Muscle of leg (tissue), 16 donors: ENCODE measurements at places on chromosomes 3 and 15. TPM values are rescaled to one million over a fixed set of nuclear protein-coding genes. Genes with fewer than 3 reads are reported as not detected.

ANKDD1A gene
- 3.5 TPM for total RNA-seq

KBTBD13 gene
- 1.6 TPM for total RNA-seq

DUOXA1 gene
- 0.18 TPM for total RNA-seq

ENTPD3 gene
- total RNA-seq: 0.44 TPM

TRH gene
- 0.13 TPM for total RNA-seq

GASK1A gene
- 14.6 TPM for total RNA-seq

CPLX3 gene
- not detected for total RNA-seq

GRCh38 chr3:158830391-158830790 lies 28.5 kb downstream of the MFSD1 start:
- no peak overlapping the region for H3K27ac ChIP-seq
- H3K36me3 ChIP-seq: no peaks in the 10 kb centered on the region
- no peak for DNase-seq

GRCh38 chr3:8458238-8458661 lies 43.4 kb upstream of the LMCD1 start:
- H3K4me3 ChIP-seq: no peak overlapping the region
- DNase-seq: peak; percentile 14
- H3K36me3 ChIP-seq: no peaks in the 10 kb centered on the region
- H3K27me3 ChIP-seq: no peaks in the 10 kb centered on the region

- no peaks in the 10 kb centered on the region for H3K36me3 ChIP-seq
- H3K27ac ChIP-seq: no peak overlapping the region
- no peak overlapping the region for H3K4me3 ChIP-seq
Observed at GRCh38 chr3:194468086-194468485, 18.7 kb downstream of the ATP13A3 start.

GRCh38 chr3:9156604-9157003 lies 92.8 kb downstream of the SRGAP3 start:
- H3K27ac ChIP-seq: no peak overlapping the region
- H3K36me3 ChIP-seq: peaks cover under 1% of the 10 kb centered on the region
- no peak overlapping the region for H3K4me3 ChIP-seq
- no peak for DNase-seq
- H3K4me1 ChIP-seq: peaks cover 19% of the 10 kb centered on the region
- H3K27me3 ChIP-seq: no peaks in the 10 kb centered on the region

- H3K27me3 ChIP-seq: no peaks in the 10 kb centered on the region
- H3K4me1 ChIP-seq: no peaks in the 10 kb centered on the region
- no peak for DNase-seq
- H3K4me3 ChIP-seq: no peak overlapping the region
Observed at GRCh38 chr15:95699578-95699977, 630.9 kb upstream of the NR2F2 start.

DNA sequence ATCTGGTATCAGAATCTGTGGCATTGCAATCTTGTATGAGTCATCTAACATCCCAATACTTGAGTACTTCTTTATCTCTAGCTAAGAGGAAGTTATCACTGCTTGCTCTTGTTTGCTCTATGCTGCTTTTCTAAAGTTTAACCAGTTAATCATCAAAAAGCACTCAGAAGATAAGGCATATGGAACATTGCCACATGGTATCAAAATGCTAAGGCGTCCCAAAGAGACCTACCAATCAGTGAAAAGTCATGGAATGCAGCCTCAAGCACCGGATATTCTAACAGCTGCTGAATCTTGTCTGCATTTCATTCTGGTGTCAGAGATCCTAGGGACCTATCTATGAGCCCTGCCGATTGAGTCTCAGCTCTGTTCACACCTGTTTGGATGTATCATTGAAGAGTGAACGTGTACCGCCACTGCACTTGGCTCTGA lies 192.8 kb downstream of the ARPP21 start:
- H3K27ac ChIP-seq: no peak overlapping the region
- DNase-seq: peak; percentile 45
- no peaks in the 10 kb centered on the region for H3K27me3 ChIP-seq
- H3K4me1 ChIP-seq: no peaks in the 10 kb centered on the region
- no peak overlapping the region for H3K4me3 ChIP-seq

DNA sequence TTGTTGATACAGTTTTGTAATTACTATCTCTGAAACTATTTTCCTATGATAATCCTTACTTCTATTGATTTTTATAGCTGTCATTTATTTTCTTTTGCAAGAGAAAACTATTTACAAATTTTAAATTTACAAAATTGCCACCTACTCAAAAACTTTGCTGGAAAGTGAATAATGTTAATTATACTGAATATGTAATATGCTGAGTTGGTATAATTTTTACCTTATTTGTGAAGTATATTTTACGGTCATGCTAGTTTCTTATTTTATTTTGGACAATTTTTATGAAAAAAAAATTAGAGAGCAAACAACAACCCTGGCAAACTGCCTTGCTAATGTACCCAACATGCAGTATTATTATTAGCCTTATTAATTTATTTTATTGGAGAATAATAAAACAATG lies 2.9 kb downstream of the KCNH8 start:
- H3K36me3 ChIP-seq: no peaks in the 10 kb centered on the region
- H3K4me1 ChIP-seq: peaks cover 9% of the 10 kb centered on the region
- peaks cover 16% of the 10 kb centered on the region for H3K27me3 ChIP-seq

DNA sequence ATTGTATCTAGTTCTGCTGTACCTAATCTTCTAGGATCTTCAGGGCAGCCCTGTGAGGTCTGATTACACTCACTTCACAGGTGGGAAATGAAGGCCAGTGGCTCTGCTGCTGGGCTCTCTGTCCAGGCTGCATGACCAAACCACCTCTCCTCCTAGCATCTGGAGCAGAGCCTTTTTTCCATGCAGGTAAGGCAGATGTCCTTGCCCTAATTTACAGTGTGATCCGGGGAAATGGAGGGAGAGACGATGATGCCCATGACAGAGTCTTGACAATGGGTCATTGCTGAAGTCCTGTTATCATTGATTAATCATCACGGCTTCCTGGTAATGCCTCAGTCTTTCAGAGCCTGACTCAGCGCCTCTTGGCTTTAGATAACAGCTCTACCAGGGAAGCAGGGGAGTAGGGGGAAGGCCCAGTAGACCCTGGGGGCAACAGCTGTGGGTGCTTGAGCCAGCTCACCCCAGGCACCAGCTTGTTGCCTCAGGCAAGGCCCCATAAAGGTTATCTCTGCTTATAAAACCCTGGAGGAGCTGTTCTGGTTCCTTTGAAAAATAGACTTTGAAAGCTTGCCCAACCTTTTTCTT lies 153.4 kb downstream of the GABRG3 start:
- DNase-seq: no peak
- H3K27me3 ChIP-seq: no peaks in the 10 kb centered on the region
- no peaks in the 10 kb centered on the region for H3K4me1 ChIP-seq
- H3K4me3 ChIP-seq: no peak overlapping the region

- H3K4me1 ChIP-seq: no peaks in the 10 kb centered on the region
- H3K27ac ChIP-seq: no peak overlapping the region
- DNase-seq: no peak
- no peak overlapping the region for H3K4me3 ChIP-seq
- H3K36me3 ChIP-seq: peaks cover 30% of the 10 kb centered on the region
- H3K27me3 ChIP-seq: no peaks in the 10 kb centered on the region
Observed at GRCh38 chr3:37255990-37256308, 81.6 kb upstream of the LRRFIP2 start.

DNA sequence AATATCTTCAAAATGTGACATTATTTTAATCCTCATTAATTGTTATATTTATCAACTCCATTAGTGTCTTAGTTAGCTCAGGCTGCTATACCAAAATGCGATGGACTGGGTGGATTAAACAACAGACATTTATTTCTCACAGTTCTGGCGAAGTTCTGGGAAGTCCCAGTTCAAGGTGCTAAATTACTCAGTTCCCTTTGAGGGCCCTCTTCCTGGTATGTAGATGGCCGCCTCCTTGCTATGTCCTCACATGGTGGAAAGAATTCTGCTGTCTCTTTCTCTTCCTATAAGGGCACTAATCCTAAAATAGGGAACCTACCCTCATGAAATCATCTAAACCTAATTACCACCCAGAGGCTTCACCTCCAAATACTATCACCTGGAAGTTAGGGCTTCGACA lies 38.8 kb upstream of the DUT start:
- no peaks in the 10 kb centered on the region for H3K36me3 ChIP-seq
- no peak overlapping the region for H3K27ac ChIP-seq
- H3K4me3 ChIP-seq: no peak overlapping the region
- H3K4me1 ChIP-seq: no peaks in the 10 kb centered on the region

DNA sequence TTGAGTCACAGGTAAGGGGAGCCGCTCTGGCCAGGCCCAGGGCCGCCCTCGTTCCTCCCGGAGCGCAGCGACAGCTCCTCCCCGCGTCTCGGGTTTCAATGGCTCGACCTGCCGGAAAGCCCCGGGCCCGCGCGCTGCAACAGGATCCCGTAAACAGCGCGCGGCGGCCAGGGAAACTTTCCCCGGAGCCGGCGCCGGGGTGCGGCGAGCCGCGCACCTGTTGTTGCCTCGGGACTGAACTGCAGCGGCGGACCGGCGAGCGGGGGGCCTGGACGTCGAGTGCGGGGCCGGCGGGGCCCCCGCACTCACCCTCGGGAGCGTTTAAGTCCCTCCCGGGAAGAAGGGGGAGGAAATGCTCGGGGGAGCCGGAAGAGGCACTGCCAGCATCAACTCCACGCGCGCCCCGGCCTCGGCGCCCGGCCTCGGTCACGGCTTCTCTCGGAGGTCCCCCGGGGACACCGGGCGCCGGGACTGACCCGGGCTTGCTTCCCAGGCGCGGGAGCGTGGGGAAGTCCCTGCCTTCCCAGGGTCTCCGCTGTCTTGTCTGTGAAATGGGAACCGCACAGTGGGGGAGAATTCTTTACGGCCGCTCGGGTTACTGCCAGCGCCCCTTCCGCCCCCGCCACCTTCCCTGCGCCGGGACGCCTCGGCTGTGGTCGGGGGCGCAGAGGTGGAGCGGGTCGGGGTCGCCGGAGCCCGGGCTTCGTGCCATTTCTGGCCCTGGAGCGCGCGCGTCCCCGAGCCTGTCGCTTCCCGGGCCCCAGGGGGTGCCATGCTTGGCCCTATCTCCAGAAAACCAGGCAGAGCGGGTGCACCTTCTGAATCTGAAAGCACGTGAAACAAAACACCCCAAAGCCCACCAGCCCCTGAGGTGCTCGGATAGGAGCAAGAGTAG lies 7.5 kb upstream of the PGPEP1L start:
- peaks cover 4% of the 10 kb centered on the region for H3K27me3 ChIP-seq
- H3K4me3 ChIP-seq: peak overlapping the region; percentile 49
- peaks cover 41% of the 10 kb centered on the region for H3K4me1 ChIP-seq

DNA sequence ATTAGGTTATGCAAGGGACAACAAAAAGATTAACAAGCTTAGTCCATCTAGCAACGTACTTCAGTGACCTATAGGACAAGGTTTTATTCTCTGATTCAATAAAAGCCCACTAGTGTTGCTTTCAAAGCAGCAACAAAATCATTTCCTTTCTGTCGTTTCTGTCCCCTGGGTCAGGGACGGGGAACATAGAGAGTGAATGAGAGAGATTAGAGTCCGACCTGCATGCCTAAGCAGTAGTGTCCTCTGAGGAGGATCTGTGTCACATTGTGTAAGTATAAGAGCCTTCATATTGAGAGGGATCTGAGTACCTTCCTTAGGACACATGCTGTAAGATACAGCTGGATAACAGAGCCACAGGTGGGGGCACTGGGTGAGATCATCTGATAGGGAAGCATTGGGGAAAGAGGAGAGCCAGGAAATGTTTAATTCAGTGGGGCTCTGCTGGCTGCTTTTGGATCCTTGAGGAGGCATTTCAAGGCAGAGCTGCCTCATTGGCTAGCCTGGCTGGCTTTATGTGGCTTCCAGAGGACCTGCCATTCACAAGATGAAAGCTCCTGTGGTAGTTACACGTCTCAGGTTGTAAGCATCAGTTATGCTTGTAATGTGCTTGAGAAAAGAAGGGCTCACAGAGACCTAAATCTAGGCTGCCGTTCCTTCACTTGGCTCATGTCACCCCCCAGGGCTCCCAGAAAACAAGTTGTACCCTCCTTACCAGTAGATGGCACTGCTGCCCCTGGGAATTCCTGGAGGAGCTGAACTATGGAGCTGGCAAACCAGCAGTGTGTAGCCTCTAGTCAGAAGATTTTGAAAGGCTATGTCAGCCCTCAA lies 2.7 kb downstream of the TMEM108 start:
- H3K36me3 ChIP-seq: no peaks in the 10 kb centered on the region
- H3K27me3 ChIP-seq: peaks cover 23% of the 10 kb centered on the region
- H3K4me1 ChIP-seq: peaks cover 17% of the 10 kb centered on the region
- peak; percentile 89 for DNase-seq

DNA sequence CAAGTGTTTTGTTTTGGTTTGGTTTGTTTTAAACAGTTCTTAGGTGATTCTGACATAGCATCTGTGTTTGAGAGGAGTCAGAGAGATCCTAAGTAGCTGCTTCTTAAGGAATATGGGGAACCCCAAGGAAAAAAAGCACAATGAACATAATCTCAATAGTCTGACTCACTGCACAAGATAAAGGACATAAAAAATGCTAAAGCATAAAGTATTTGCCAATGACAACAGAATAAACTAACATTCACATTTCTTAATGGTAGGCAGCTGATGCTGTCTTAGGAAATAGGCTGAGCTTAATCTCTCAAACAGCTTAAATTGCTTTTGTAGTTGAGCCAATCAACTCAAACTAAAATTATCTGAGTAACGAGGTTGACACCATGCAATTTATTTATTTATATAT lies 2.9 kb downstream of the NCEH1 start:
- H3K27ac ChIP-seq: no peak overlapping the region
- no peak for DNase-seq
- H3K4me1 ChIP-seq: peaks cover 8% of the 10 kb centered on the region
- no peak overlapping the region for H3K4me3 ChIP-seq
- H3K27me3 ChIP-seq: no peaks in the 10 kb centered on the region

DNA sequence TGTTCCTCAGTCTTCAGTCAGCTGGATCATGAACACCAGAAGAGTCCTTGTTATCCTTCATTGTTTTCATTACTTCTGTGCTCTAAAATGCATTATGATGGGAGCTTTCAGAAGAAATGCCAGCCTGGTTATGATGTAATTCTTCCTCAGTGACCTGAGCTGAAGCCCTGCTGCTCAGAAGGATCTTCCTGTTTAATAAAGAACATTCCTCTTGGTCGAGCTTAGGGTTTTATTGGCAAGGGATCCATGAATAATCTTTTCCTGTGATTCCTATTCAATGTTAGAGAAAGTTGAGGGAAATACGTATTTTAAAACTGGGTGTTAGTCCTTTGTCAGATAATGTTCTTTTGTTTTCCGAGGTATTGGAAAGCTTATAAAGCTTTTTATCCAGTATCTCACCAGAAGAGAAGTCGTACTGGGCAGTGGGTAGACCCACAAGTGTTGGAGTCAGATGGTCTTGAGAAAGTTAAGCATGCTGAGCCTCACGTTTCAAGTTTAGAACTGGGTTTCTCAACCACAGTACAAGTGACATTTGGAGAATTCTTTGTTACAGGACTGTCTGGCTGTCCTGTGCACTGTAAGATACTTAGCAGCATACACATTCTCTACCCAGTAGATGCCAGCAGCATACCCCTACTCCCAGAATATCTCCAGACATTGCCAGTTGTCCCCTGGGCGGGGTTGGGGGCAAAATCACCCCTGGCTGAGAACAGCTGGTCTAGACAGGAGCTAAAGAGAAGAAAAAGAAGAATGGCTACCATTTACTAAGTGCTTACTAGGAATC lies 212.3 kb upstream of the BHLHE40 start:
- H3K4me1 ChIP-seq: peaks cover 6% of the 10 kb centered on the region
- no peak overlapping the region for H3K27ac ChIP-seq
- no peak for DNase-seq
- H3K27me3 ChIP-seq: no peaks in the 10 kb centered on the region
- no peak overlapping the region for H3K4me3 ChIP-seq
- peaks cover 13% of the 10 kb centered on the region for H3K36me3 ChIP-seq
